ENCODE measurements at places on chromosomes 7 and 10.

GRCh38 chr7:112386619-112387018 is 63.6 kb upstream of the IFRD1 start:
- DNase-seq: no peak

- no peak for DNase-seq
Measured at GRCh38 chr7:40542982-40543741, 408.4 kb downstream of the SUGCT start.

DNA sequence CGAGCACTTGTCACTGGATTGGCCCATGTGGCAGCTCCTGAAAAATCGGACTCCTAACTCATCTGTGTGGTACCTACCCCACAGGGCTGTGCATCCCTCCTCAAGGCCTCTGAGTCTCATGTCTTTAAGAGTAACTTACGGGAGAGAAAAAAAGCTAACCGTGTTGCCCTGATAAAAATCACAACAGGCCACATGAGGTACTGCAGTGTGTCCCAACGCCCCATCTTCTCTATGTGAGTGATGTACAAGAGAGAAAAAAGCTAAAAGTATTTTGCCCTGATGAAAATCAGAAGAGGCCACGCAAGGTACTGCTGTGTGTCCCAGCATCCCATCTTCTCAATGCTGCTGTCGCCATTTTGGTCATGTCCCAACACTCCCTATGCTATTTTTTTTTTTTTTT is 41.2 kb upstream of the ADRB1 start:
- no peak for DNase-seq

DNA sequence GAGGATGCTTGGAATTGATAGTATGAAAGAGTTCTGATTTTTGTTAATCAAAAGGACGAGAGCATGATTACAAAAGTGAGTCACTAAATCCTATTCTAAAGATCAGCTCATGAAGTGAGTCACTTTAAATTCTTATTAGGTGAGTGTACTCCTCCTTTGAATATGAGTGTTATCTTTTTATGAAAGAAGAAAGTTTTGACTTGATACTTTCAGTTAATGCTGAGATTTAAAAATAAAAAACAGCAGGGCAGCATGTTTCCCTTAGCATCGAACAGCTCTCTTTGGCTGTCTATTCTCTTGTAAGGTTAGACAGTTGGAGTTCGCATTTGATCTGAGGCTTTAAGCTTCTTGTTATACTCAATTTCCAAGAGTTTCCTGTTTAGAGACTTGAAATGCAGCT is 222.0 kb downstream of the TWIST1 start:
- DNase-seq: no peak

- DNase-seq: no peak
Measured at GRCh38 chr10:13146379-13146778, 15.0 kb upstream of the MCM10 start.

GRCh38 chr10:50325449-50326171 is 74.3 kb upstream of the ASAH2 start:
- no peak for DNase-seq

DNA sequence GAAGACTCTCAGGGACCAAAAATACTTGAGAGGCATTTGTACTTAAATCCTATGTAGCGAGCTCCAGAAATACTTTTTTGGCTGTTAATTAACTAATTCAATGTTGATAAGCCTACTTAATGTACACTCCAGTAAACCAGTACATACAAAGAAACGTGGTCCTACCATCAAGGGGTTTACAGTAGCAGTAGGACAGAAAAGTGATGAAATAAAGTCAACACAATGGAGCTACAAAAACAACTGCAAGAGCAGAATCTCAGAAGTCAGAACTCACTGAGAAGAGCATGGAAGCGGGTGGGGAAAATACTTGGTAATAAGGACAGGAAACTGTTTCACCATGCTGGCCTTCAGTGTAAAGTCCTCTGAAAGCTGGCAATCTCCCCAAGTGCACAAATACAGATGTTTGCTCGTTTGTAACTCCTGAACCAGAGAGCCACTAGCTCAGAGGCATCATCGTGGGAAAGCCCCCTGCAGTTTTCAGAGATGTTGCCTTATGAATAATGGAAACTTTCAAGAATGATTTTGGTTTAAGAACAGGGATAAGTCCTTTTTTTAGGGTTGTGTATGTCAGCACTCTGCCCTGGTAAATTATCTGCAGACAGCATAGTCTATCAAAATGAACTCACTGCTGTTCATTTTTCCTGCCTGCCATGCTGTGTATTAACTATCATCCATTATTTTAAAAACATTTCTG is 233.2 kb downstream of the SORCS1 start:
- DNase-seq: no peak

DNA sequence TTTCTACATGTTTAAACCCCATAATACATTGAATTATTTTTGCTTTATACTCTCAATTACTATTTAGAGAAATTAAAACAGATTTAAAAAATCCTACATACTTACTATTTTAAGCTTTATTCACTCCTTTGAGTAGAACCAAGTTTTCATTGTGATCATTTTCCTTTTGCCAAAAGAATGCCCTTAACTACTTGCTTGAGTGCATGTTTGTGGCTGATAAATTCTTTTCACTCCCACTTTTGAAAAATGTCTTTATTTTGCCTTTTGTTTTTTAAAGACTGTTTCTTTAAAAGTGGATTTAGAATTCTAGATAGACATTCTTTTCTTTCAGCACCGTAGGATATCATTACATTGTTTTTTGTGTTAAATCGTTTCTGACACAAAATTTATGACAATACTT is 22.3 kb upstream of the AGR3 start:
- DNase-seq: no peak
